ENCODE measurements at places on chromosomes 2 and 18.

- no peak for DNase-seq
Measured at GRCh38 chr2:201059961-201060755, 11.3 kb downstream of the HYCC2 start.

- no peak for DNase-seq
Measured at GRCh38 chr18:3485153-3486149, 35.5 kb downstream of the TGIF1 start.

GRCh38 chr2:179646862-179647587 is 214.4 kb downstream of the ZNF385B start:
- no peak for DNase-seq

GRCh38 chr2:70639841-70640436 is 86.3 kb upstream of the TGFA start:
- DNase-seq = no peak

DNA sequence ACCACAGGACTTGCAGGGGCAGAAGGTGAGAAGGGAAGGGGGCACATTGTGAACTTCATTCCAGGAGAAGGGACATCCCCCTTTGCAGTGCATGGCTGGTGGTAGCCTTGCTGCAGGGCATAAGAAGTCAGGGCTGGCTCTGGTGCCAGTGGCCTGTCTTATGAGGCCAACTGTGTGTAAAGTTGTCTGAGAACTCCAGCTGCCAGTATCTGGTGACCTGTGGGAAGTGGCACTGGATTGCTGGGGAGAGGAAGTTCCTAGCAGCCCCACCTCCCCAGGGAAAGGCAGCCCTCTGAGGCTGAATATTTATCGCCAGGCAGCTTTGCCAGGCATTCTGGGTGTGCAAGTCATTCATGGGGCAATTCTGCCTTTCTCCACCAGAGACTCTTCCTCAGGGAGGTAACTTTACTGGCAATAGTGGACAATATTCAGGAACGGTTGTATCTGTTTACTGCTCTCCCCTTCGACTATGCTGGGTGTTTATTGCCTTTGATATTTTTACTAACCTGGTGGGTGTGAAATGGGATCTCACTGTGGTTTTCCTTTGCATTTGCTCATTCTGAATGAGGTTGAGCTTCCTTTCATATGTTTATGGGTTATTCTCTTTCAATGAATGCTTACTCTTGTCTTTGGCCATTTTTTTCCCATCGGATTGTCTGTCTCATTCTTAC is 12.3 kb downstream of the TRPM8 start:
- peak; percentile 27 for DNase-seq
